ENCODE measurements at places on chromosomes 3 and 15.

DNA sequence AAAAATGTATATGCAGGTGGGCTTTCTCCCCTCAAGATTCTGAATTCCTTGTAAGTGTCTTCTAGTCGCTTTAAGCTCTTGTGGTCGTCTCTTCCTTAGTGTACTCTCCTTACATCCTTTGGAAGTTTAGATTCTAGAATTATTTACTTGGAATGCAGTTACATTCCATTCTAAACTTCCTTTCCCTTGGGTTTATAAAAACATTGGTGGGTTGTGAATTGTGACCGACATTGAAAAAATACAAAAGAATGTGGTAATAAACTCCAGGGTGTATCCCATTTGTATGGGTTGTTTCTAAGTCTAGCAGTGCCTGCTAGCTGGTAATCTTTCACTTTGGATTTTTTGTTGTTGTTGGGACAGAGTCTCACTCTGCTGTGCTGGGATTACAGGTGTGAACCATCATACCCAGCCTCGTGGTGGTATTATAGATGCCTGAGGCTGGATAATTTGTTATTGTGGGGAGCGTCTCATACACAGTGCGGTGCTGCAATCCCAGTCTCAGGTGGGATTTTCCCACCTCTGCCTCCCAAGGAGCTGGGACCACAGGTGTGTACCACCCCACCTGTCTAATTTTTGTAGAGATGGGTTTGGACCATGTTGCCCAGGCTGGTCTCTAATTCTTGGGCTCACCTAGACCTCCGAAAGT lies 9.1 kb downstream of the CHD2 start:
- DNase-seq, result no peak

GRCh38 chr3:45033791-45034190 lies 7.7 kb downstream of the CLEC3B start:
- DNase-seq, result no peak

DNA sequence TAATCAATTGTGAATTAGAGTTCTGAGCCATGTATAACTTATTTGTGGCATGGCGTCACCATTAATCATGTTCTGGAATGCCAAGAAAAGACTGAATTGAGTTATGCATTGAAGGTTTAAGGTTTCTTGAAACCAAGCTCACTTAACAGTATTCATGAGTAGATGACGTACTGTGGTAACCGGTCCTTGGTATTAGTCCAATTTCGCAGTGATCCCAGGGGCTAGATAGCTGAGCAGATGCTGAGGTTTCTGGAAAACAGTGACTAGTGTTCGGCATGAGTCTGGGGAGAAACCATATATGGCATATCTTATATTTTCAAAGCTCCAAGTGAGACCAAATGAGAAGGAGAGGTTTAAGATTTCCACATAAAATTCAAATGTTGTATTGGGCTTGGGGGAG lies 218.3 kb upstream of the LYSMD4 start:
- DNase-seq, result no peak

GRCh38 chr3:85316252-85316651 lies 357.5 kb downstream of the CADM2 start:
- no peak for DNase-seq

- no peak for DNase-seq
Measured at GRCh38 chr3:72087420-72087819, 302.5 kb upstream of the PROK2 start.

DNA sequence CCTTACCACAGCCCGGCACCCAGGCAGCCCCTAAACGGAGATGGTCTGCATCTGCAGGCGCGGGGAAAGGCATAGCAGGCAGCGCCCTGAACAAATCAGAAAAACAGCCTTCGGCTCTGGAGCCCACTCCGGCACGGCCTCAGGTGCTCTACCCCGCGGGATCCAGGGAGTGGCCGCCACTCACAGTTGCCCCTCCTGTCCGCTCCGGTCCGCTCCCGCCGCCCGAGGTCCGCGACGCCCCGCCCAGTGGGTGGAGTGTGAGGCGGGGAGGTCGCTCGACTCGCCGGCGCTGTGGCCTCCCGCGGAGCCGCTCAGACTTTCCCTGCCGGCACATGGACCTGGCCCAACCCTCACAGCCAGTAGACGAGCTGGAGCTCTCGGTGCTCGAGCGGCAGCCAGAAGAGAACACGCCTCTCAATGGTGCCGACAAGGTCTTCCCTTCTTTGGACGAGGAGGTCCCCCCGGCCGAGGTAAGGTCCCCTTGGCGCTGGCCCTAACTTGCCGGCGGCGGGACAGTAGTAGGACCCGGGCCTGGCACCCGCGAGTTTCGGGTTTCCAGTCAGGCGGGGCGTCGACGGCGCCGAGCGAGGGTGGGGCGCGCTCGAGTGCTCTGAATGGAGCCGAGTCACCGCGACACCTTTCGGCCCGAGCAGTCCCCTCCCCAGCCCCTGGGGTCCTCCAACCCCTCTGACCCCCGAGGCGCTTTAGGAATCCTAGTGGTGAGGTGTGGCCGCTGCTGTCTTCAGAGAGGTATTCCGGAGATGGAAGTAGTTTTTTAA lies at the start of gene C3orf52:
TSS of gene C3orf52 (plus strand) at position 314 of the 779 bp plus-strand sequence. CDS start at position 333, 19 bp downstream.
- peak; percentile 75 for DNase-seq

DNA sequence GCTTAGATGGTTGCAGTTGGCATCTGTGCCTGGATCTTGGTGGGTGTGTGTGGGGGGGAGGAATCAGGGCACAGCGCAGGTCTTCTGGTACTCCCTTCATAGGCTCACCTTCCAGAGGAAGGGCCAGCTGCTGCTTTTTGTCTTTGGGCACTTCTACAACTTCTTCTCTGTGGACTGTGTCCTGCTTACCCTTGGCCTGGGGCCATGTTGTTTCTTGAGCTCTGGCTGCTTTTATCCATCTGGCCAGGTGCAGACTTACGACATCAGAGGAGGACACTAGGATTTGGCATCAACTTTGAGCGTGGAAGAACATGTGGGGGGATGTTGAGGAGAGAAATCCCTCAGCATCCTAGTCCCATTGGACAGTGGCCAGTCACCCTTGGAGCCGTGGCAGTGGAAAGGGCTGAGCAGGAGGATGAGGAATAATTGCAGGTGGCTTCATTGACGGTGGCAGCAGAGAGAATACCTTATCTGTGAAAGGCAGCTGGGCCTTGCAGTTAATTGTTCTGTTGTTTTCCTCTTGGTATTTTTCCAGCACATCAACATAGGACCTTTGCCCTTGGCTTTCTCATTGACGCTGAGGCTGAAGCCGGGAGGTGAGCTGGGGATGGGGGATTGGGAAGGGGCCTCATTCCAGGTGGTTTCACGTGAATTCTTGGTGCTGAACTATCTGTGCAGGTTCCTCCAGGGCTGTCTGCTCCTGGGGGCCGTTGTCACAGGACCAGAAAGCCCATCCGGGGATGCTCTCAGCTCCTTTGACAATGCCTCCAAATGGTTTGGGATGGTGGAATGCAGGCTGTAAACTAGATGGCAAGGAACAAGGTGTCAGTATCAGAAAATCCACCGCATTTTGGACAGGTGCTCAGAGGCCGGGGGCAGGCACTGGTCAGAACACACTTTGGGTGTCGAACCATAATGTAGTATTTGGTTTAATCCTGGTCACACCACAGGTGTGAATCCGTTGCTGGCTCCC lies 9.7 kb downstream of the EPHB1 start:
- no peak for DNase-seq

DNA sequence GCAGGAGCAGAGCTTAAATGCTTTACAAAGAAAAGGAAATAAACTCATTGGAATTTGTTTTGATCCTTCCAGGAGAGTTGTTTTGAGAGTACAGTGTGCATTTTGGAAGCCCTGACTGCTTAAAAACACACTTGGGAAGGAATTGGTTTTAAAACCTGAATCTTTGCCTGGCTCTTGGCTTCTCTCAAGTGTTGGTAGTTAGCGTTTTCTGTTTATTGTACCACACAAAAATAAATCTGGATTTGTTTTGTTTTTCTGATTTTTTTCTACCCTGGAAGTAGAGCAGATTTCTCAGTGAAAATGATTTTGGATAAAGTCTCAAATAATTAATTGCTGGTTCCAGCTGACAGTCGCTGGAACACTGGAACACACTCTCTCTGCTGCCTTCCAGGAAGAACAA lies 90.6 kb downstream of the CHST2 start:
- DNase-seq, result no peak

GRCh38 chr3:38117748-38118420 lies 19.0 kb downstream of the ACAA1 start:
- DNase-seq, result peak; percentile 78

GRCh38 chr3:168926426-168926825 lies 737.1 kb downstream of the MECOM start:
- DNase-seq, result no peak

GRCh38 chr3:186785495-186786018 lies 2.2 kb downstream of the EIF4A2 start:
- no peak for DNase-seq

GRCh38 chr3:138809500-138810256 lies 25.1 kb downstream of the PIK3CB start:
- no peak for DNase-seq

- no peak for DNase-seq
Measured at GRCh38 chr15:42403389-42403788, 44.1 kb downstream of the CAPN3 start.

GRCh38 chr3:66949898-66950297 lies 48.2 kb upstream of the KBTBD8 start:
- no peak for DNase-seq

DNA sequence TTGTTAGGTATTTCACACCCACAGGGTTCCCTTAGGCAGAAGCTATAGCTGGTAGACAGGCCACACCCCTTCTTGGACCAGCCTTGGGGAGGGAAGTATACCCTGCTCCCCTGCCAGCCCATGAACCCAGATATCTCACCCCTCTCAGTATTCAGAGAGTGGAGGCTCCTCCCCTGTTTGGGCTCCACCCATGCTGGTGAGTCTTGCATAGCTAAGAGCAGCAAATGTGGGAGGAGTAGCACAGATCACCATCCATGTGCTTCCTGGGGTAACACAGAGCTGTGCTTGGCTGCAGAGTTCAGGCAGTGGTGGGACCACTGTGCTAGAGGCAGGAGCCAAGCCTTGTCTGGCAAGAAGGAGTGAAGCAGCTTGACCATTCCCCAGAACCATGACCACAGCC lies 427.2 kb downstream of the ZIC1 start:
- DNase-seq, result no peak

DNA sequence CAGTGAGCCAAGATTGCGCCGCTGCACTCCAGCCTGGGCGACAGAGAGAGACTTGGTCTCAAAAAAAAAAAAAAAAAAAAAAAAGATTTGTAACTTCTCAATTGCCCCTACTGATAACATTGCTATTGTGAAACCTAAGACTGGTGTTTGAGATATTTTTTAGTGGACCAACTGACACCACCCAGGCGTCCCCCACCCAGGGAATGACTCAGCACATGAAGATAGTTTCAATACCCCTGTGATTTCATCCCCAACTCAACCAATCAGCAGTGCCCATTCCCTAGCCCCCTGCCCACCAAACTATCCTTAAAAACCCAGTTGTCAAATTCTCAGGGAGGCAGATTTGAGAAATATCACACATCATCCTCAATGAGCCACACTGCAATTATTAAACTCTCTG lies 76.9 kb downstream of the TTBK2 start:
- no peak for DNase-seq

DNA sequence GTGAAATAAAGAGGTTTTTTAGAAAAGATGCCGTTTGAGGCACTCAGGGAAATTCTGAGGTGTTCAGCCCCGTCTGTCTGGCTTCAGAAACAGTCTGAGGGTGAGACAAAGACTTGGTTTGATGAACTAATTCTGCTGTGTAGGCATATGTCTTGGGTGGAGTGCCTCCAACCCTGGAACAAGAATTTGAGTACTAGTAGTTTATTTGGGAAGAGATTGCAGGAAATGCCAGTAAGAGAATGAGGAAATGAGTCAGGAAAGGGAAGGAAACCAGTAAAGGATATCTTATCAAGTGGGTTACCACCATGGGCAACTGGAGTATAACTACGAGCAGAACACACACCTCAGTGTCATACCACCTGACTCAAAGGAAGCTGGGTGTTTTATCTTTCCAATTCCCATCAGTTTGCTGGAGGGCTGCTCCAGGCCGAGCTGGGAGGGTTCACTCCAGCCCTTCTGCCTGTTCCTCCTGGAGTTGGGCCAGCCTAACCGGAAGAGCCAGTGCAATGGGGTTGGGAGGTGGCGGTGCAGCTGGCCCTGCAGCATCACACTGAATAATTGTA lies 75.3 kb downstream of the TGFBR2 start:
- DNase-seq, result no peak

Measured in activated naive CD8-positive, alpha-beta T cell treated with anti-CD3 and anti-CD28 coated beads, Interleukin-2, amount 10 ng/mL, durations not matched to agents 7 days and 5 days (primary cell).